ENCODE measurements at places on chromosomes 4 and X.

DNA sequence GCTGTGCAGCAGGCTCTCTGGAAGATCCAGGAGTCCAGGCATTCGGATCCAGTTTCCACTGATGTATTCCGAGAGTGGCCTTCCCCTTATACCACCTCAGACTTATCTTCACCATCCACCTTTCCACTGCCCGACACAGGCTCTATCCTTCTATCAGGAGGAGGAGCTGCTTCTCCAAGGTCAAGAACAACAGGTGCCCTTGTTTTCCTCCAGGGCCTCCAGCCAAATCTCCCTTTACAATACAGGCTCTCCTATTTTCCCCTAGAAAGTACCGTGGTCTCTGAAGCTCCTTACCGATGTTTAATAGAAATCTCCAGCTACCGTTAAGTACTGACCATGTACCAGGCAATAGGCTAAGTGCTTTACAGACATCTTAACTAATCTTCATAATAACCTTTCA, 61.3 kb downstream of the AFAP1 start:
- DNase-seq: no peak

- DNase-seq: no peak
These were observed 9.9 kb upstream of the ANAPC4 start for GRCh38 chr4:25367004-25367621.

- no peak for DNase-seq
These were observed 45.8 kb downstream of the SLC39A8 start for GRCh38 chr4:102299354-102300107.

- DNase-seq: no peak
These were observed 198.7 kb downstream of the ENOX2 start for GRCh38 chrX:130704053-130705038.

DNA sequence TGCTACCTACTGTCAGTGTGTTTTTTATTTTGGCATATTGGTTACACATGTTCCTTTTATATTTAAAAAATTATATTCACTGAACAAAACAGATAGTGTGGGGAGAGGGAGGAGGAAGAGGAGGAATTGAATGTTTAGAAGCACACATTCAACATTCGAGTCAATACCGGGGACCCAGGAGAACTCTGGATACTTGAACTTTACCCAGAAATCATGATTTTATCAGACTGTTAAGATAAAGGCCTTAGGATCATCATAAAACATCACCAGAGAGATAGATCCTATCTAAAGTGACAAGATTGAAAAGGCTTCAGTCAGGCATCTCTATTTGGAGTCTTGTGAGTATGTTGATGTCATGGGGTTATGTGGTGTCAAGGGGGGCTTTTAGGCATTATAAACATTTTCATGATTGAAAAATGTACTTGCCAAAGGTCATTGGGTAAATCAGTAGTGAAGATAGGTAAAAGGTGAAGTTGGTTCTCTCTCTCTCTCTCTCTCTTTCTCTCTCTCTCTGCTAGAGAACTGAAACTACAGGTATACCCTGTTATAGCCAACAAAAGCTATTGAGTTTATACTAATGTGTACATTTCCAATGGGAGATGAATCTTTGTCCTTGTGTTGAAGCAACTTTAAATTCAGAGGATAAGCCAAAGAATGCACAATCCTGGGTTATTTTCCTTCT, 16.9 kb upstream of the RGN start:
- no peak for DNase-seq

DNA sequence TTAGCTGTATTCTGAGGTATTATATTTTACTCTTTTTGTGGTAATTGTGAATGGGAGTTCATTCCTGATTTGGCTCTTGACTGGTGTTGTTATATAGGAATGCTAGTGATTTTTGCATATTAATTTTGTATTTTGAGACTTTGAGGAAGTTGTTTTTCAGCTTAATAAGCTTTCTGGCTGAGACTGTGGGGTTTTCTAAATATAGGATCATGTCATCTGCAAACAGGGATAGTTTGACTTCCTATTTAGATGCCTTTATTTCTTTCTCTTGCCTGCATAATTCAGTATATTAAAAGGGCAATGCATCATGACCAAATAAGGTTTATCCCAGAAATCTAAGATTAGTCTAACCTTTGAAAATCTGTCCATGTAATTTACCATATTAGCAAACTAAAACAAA, 44.7 kb upstream of the EPGN start:
- no peak for DNase-seq

DNA sequence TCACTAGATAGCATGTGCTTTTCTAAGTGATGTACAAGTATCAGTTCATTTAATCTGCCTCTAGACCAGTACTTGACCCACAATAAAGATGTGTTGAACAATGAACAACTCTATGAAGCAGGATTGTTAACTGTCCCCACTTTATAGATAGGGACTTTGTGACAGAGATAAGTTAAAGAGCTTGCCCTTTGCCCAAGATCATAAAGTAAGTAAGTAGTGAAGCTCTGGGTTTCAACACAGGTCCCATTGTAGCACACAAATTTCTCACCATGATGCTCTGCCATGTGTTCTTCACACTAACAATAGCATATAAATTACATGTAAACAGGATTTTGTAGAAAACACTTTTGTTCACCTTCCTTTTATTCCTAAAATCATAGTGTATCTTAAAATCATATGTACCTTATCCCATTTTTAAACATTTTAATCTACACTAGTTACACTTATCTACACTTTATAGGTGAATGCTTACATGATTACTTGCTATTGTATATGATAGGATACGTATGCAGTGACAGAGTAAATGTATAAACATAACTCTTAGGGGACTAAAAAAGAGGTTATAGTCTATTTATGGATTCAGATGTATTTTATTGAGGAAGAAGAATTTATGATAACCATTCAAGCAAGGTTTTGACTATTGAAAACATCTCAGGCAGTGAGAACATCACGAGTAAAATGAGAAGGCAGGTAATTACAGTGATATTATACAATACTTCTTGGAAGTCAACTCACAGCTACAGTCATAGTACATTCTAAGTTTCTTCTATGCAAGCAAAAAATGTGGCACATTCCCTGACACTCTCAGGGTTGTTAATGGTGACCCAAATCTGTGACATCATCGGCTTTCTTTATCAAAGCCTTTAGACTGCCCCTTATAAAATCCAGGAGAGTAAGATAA, 2275.1 kb downstream of the PCDH7 start:
- DNase-seq: no peak

DNA sequence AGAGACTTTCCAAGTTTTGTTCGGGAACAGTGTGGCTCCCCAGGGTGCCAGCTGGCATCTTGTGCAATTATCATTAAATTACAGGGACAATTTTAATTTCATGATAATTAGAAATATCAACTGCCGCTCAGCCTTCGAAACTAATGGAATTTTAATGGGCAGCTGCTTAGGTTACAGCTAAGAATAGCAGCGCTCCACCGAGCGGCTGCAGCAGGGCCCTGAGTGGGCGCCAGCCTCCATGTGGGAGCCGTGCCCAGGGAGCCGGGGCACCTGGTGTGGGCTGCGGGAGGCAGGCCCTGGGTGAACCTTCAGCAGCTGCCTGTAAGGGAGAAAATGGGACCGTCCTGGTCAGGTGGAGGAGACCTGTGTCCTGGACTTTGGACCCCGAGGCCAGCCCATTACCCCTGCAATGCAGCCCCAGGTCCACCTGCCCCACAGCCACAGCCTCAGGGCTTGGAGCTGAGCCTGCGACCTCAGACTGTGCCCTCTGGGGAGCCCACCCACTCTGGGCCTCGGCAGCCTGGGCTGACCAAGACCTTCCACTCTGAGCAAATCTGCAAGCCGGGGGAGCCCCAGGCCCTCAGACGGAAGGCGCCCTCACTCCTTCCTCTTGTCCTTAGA, 21.1 kb downstream of the MSANTD1 start:
- no peak for DNase-seq

DNA sequence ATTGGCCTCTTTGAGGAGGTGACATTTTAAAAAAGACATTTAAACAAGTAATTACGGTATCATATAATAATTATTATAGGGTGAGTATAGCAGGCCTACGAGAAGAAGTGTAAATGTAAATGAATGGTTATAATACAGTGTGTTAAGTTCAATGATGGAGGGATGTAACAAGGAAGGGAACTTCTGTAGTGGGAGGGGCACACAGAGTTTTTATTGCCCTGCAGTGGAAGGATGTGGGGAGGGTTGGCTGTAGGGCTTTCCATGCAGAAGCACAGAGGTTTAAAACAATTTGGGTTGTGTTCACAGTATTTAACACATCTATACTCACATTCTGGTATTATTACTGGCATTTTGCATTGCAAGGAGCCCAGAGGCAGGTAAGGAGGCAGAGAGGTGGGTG, 41.1 kb downstream of the AFF1 start:
- DNase-seq: no peak

DNA sequence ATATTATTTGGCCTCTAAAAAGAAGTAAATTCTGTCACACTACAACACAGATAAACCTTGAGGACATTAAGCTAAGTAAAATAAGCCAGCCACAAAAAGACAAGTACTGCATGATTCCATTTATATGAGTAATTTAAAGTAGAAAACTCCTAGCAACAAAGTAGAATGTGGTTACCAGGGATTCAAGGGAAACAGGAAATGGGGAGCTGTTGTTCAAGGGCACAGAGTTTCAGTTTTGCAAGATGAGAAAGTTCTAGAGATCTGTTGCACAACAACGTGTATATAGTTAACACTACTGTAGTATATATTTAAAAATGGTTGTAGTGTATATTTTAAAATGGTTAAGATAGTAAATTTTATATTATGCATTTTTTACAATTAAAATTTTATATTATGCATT, 25.4 kb downstream of the SEC31A start:
- DNase-seq: no peak

- DNase-seq: no peak
These were observed 184.5 kb downstream of the CPEB2 start for GRCh38 chr4:15186806-15187205.

- no peak for DNase-seq
These were observed 4.6 kb downstream of the ALAS2 start for GRCh38 chrX:55026143-55026542.

DNA sequence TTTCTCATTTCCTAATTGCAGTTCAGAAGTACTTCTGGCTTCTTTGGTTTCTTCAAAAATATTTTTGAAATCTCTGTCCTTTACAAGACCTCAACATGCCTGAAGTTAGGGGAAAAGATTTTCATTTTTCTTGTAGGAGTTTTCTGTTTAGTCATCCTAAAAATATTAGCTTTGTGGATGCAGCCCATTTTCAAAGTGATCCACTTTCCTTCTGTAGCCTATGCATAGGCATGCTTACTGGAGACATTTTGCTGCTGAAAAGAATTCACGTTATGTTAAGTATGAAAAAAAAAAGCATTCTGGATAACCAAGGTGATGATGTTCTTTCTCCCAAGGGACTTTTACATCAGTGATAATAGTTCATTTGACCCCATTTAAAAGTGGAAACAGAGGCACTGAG, 245.6 kb downstream of the THOC2 start:
- DNase-seq: no peak

- DNase-seq: no peak
These were observed 58.0 kb downstream of the AR start for GRCh38 chrX:67601771-67602170.

DNA sequence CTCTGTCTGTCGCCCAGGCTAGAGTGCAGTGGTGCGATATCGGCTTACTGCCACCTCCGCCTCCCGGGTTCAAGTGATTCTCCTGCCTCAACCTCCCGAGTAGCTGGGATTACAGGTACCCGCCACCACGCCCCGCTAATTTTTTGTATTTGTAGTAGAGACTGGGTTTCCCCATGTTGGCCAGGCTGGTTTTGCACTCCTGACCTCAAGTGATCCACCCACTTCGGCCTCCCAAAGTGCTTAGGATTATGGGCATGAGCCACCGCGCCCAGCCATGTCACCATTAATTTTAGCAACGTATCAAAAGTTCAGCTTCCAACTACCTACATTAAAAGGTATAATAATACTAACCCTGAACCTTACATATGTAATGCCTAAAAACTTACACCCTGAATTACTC, 940 bp upstream of the UTP3 start:
- no peak for DNase-seq

DNA sequence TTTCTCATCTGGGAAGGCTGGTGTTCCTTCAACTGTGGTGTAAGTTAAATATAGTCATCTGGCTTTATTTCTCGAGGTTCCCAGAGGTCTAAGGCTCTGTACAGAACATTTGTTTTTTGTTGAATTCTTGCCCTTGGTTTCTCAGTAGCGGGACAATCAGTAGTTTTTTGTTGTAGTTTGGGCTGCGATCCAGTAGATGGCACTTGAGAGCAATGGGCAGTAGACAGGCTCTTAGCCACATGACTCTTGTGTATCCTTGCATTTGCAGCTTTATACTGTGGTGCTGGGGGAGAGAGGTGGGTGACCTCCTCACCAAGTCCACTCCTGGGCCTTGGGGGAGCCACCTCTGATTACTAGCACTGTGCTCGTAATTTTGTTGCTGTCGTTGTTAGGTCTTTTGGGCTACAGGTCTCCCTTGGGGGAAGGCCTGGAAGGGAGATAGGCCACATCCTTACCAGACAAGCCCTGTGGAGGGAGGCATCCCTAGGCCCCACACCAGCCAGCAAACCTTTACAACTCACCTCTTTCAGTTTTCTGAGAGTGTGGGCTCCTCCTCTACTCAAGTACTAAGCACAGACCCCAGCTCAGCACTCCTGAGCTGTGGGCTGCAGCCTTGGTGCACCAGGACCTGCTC, 8.1 kb downstream of the ETDB start:
- no peak for DNase-seq

DNA sequence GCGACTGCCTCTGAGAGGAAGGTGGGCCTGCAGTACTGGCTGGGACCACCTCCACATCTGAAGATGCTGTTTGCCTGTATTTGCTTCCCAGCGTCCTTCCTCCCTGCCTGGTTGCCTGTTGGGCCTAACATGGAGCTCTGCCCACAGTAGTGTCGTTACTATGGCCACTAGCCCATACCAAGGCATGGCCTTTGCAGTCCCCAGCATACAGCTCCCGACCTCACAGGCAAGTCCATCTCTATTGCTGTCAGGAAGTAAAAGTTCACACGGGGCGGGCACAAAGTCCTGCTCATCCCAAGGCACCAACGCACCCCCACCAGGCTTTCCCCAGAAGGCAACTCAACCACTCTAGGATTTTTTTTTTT, 71.6 kb downstream of the MAML3 start:
- no peak for DNase-seq

DNA sequence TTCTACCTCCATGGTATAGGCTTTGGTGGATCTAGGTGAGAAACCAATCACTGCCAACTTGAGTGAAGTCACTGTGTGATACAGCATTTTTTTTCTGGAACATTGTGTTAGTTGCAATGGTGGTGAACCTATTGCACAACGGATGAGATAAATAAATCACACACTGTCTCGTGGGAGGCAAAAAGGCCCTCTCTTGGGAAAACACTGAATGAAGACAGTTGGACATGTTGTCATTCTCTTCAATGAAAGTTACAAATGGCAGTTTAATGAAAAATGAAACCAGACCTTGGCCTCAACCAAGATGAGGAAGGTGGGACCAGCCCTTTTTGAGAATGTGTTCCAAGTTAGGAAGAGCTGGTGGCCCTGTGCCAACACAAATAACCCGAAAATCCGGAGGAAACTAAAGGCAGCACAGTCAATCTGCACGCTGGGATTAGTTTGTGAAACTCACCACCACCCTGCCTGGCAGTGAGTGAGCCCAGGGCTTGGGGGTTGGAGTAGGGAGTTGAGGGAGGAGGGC, 5.4 kb upstream of the ADGRG2 start:
- DNase-seq: no peak

All from stimulated activated CD4-positive, alpha-beta T cell treated with anti-CD3 and anti-CD28 coated beads, TNF-alpha, amount 100 ng/mL, for 4 hours (primary cell).